A549 treated with Hydrocortisone at 1 μM for 4 hours (cell line): ENCODE measurements at places on chromosomes 16 and 17. TPM values are rescaled to one million over a fixed set of nuclear protein-coding genes. Genes with fewer than 3 reads are reported as not detected.

DNAI2 gene
- 0.05 to 0.06 TPM in 2 of 5 replicates, not detected in the others for total RNA-seq

CDH13 gene
- 0.06 TPM in 1 of 5 replicates, not detected in the others for total RNA-seq

SLFN5 gene
- total RNA-seq = 2.5 to 3.3 TPM (median 3.2 TPM) in 5 replicates

P3H4 gene
- total RNA-seq = 29.4 to 36.0 TPM (median 32.0 TPM) in 5 replicates

FBXO47 gene
- not detected in 5 replicates for total RNA-seq

PPL gene
- total RNA-seq = 4.0 to 5.6 TPM (median 4.9 TPM) in 5 replicates

NACA2 gene
- total RNA-seq = 0.15 TPM in 1 of 5 replicates, not detected in the others

MFAP4 gene
- 0.10 to 0.14 TPM (median 0.10 TPM) in 3 of 5 replicates, not detected in the others for total RNA-seq
